ENCODE measurements at places on chromosomes 12 and 14.
A peak's percentile ranks its signal among the peaks of the same experiment; 100 is the strongest.

GRCh38 chr14:75979071-75979571, 2.7 kb downstream of the TGFB3 start:
- peak; percentile 39 for DNase-seq

DNA sequence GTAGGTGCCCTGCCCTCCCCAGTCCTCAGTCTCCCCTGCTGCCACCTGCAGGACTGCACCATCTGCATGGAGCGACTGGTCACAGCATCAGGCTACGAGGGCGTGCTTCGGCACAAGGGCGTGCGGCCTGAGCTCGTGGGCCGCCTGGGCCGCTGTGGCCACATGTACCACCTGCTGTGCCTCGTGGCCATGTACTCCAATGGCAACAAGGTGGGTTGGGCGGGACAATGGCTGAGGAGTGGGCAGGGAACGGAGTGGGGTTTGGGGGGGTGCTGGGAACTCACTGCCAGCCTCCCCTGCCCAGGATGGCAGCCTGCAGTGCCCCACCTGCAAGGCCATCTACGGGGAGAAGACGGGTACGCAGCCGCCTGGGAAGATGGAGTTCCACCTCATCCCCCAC, 38.2 kb downstream of the DTX1 start:
- DNase-seq, result no peak

- no peak for DNase-seq
Measured at GRCh38 chr12:12099102-12099501, 28.4 kb downstream of the BCL2L14 start.

- no peak for DNase-seq
Measured at GRCh38 chr14:89750908-89751392, 203.6 kb downstream of the EFCAB11 start.

- DNase-seq, result no peak
Measured at GRCh38 chr14:35425850-35426249, 21.3 kb upstream of the NFKBIA start.

DNA sequence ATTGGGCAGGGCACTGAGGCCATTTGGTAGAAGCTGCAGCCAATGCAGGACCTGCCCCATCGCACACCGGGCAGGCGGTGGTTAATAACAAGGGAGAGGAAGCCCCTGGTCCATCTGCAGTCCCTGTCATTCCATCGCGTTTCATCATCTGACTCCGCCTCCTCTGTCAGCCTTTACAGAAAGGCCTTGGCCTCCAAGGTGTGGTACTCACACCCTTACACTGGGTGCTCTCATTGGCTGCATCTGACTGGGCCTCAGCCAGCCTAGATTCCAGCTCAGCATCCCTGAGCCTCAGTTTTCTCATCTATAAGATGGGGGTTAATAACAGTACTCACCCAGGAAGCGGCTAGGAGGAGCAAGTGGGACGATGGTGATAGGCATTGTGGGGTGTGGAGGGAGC, 14.7 kb upstream of the HHIPL1 start:
- no peak for DNase-seq

DNA sequence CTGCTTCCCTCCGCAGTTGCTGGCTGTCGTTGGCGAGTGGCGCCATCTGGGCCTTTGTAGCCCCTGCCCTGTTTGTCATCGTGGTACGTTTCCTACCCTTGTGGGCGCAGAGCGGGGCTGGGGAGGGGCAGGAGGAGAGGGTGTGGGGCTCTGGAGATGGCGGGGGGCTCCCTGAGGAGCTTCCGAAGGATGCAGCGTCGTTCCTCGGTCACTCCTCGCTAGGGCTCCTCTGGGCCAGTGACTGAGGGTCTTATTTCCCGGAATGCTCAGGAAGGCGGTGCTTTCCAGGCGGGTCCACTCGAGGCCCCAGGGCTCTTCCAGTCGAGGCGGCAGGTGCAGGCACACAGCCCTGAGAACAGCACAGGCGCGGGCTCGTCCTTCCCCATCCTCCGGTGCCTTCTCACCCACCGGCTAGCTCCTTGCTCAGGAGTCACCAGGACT, 167.1 kb downstream of the ADGRD1 start:
- no peak for DNase-seq

DNA sequence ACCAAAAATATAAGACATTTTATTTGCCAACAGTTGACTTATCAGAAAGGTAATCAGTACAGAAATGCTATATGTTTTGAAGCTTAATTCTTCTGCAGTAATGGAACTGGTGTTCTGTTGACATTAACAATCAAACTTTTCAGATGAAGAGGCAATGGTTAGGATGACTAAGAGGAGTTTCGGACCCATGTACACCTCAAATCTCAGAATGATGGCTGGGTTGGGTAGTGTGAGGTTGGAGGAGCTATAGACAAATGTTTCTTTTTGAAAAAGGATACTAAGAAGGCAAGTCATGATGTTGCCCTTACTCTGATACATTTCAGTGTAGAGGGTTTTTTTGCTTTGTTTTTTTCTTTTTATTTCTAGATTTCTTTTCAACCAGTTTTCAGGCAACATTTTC, 66.9 kb downstream of the KNTC1 start:
- DNase-seq, result no peak

GRCh38 chr12:31594681-31595080, 3.7 kb upstream of the DENND5B start:
- DNase-seq, result peak; percentile 85

- no peak for DNase-seq
Measured at GRCh38 chr14:71358209-71358931, 451.1 kb downstream of the PCNX1 start.

DNA sequence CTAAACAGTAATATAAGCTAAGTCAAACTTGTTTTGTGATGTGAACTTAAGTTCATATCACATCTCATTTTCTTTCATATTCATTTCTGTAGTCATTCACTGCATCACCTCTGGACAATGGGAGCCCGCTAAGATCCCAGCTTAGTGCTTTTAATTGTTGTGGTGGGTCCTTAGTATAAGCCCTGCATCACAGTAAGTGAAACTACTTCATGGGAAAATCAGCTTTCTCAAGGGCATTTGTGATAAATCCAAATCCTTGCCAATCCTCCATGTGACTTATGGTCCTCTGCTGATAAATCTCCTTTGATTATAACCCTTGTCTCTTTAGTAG, 98.3 kb downstream of the PLEKHA5 start:
- DNase-seq, result no peak

- peak; percentile 37 for DNase-seq
Measured at GRCh38 chr14:31078766-31079165, 52.6 kb upstream of the STRN3 start.

GRCh38 chr14:21712036-21712435, 38.4 kb upstream of the OR4E1 start:
- no peak for DNase-seq

DNA sequence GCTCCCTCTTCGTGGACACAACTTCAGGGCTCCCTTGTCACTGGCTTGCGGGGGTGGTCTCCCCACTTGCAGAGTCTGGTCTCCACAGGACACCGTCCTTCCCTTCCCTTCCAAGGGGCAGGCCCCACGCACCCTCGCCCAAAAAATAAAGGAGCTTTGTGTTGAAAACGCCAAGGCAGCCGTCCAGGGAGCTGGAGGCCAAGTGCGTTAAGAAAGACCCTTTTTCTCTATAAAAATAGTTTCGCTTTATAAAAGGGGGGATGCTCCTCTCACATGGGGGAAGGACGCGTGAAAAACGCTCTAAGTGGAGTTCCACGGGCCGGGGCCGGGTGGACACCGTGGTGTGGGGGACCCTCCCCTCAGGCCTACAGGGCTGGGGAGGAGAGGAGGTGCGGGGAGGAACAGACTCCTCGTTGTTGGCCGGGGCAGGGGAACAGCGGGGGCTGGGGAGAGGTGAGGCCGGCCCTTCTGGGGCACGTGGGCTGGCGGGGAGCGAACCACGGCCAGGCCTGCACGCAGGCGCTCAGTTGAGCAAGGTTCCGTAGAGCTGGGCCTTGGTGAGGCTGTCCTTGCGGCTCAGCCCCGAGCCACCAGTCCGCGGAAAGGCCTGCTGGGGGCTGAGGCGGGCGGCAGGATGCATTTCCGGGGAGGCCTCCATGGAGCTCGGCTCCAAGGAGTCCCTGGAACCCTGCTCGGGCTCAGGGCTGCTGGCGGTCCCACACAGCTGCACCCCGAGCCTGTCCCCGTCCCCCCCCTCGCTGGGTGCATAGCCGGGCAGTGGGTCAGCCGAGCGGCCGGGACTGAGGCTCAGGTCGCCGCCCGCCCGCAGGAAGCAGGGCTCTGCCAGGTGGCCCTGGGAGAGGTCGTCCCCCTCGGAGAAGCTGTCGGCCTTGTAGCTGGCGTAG, 49.5 kb downstream of the BEGAIN start:
- DNase-seq, result no peak

- no peak for DNase-seq
Measured at GRCh38 chr14:95585953-95586620, 51.2 kb downstream of the GLRX5 start.
